ENCODE measurements at places on chromosomes 7 and 10.

DNA sequence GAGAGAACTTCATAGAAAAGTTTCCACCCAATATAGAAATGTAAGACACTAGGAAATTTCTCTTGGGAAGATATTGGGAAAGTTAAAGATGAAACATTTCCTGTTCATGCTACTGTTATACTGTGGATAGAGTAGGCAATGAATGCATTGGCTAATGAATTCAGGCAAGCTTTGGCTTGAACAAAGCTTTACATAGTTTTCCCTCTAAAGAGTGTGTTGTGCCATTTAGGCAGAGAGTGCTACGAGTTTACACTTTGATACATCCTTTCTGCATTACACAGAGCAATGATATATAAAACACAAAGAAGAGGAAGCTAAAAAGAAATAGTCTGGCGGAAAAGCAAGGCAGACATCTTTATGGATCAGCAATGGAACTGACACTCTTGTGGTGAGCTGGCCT, 125.9 kb upstream of the SHH start:
- DNase-seq = no peak

GRCh38 chr10:79605308-79605707, 5.4 kb upstream of the SFTPA1 start:
- no peak for DNase-seq

- no peak for DNase-seq
These were observed 11.3 kb upstream of the NOBOX start for GRCh38 chr7:144414815-144415214.

DNA sequence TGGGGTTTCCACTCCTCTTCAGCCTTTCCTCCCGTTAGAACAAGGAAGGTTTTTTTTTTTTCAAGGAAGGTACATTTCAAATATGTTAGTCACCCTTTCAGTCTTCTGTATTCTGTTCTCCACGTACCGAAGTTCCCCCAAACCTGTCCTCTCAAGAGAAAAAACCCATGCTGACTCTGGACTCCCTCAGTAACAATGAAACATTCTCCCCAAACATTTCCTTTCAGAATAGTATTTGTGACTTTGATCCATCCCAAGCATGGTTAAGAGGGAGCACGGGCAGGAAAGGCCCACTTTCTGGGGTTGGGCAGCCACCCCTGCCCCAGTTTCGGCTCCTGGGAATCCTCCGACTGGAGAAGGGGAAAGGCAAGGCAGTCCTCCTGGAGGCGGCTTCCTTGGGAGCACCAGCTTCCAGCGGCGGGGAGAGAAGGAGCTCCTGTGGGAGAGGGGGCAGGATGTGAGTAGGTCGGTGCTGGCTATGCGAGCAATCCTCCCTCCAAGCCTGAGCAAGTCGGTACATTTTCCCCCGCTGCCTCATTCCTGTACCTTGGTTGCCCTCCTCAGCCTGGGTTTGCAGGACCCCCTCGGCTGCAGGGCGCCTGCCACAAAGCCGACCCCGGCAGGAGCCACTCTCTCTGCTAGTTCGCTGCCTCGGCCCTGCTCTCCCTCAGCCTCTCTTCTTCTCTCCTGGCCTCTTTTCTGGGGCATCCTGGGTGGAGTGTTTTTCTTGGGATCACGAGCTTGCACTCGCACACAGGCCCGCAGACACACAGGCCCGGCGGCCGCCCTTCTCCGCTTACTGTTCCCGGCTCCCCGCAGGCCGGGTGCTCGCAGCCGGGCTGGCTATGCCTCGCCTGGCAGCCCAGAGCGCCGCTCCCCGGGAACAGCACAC, 2.1 kb upstream of the HOXA1 start:
- no peak for DNase-seq

GRCh38 chr10:133088956-133089800, 1.5 kb downstream of the ADGRA1 start:
- DNase-seq = no peak

DNA sequence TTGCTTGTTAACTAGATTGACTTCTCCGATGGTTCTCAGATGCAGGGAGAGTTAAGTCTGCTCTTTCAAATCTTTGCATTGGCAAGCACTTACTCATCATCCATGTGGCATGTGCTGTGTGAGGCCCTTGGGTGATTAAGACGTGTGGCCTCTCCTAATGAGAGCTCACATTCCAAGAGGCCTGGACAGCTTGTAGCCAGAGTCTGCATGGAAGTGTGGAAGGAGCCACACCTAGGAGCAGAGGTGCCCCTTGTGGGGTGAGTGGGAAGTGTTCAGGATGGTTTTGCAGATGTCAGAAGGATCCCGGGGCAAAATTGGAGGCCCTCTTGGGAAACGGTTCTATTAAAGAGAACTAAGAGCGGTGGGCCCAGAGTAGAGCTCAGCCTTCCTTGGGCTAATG, 225.9 kb downstream of the PAXIP1 start:
- DNase-seq = no peak

- DNase-seq = no peak
These were observed 1.7 kb downstream of the CCSER2 start for GRCh38 chr10:84329986-84330651.

DNA sequence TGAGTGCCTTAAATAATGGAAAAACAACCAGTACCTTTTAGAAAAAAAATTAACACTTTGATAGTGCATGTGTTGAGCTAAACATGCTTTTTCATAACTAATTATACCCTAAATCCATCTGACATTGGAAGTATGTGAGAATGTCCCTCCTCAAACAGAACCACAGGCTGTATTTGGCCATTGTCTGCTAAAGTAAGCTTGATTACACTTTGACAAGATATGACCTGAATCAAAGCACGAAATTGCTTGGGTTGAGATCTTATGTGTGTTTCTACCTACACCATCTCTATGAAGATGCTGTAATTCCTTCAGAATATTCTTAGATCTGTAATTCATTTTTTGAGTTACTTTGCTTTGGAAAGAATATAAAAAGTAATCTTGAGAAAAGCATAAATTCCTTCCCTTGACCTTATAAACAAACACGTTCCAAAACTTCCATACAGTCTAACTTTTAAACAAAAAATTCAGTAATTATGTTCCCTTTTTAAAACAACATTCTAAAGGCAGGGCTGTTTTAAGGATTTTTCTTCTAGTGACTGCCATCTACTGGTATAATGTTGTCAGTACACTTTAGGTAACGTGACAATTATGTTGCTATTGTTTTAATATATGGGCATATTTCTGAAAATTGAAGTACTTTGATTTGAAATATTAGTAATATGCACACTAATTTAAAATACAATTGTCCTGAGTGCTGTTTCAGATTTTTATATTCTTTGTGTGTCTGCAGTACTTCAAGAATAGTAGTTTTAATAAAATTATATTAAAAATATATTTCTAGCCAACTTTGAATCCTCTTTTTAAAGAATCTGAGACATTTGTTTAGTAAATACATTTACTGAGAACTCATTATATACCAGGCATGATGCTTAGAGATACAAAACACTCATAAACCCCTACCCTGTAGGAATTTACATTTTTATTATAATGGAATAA, 20.9 kb downstream of the CD36 start:
- DNase-seq = no peak

DNA sequence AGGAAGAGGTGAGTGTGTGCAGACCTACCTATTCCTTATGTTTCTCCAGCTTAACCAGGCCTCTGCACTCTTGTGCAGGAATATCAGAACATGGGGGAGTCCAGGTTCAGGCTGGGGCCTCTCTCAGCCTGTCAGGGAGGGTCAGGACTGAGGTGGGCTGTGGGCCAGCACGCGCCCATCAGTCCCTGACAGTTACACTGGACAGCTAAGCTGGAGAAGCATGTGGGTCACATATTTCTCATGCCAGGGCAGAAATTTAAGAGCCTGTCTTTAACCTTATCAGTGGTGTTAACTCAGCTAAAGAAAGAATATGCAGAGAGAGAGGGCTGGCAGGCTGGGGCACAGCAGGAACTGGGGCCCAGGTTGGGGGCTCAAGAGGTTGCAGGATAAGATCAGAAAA, 8.7 kb upstream of the POLD2 start:
- no peak for DNase-seq

- no peak for DNase-seq
These were observed 59.1 kb upstream of the NKX6-2 start for GRCh38 chr10:132845041-132845551.

- DNase-seq = no peak
These were observed 6.0 kb upstream of the LIPA start for GRCh38 chr10:89257581-89257980.

DNA sequence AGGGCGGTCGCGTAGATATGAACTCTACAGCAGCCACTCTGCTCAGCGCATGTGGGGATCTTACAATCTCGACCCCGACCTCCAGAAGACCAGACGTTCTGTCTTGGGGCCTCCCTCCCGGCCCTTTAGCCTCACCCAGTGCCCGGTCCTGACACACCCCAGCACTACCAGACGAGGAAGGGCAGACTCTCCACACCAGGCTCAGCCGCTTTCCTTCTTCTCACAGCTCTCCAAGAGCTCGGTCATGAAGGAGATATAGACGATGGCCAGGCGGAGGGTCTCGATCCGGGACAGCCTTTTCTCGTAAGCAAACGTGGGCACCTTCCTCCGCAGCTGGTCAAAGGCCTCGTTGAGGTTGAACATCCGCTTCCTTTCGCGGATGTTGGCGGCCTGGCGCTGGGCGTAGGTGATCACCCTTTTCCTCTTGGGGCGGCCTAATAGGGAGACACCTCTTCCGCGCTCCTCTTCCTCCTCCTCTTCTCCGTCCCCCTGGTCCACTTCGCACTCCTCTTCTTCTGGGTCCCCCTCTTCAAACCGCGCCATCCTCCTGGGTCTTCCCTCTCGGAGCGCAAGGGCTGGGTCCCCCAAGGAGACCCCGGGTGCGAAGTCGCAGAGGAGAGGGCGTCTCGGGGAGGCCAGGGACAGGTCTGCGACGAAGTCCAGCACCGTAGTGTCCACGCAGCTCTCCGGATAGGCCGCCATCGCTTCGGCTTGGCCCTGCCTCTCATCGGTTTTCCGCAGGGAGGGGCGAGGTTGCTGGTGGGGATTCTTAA, at the start of gene FERD3L:
TSS of gene FERD3L (minus strand) at position 761 of the 773 bp plus-strand sequence. CDS start at position 702, 59 bp downstream.
- DNase-seq = no peak

DNA sequence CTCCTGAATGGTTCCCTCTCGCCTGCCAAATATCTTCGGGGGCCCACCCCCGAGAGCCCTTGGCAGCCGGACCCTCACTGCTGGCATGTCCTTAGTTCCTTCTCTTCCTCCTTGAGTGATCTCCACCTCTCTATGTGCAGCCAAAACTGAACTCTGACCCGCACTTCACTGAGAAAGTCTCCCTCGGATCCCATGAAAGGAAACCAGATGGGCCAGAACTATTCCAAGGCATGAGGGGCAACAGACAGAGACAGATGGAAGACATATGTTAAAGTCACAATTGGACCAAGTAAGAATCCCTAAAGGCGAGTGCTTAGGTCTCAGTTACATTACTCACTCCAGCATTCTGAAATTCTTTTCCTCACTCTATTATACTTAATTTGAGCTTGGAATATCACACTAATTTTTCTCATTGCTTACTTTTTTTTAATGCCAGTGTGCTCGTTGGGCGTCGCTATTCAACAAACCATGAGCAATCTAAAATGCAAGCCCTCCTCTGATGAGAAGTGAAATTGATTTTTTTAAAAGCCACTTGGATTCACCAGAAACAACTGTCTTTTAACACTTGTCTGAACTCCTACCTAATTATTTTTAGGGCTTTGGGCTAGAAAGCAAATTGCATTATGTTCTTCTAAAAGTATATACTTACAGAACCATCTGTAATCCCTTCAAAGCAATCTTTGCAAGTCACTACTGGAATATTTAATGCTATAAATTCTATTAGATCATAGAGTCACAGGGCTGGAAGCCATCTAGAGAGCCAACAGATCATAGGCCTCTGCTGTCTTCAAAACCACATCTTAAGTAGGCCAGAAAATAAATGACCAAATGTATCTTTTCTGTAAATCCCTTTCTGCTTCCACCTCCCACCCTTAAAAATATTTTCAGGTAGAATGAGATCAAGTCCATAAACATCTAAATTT, 43.3 kb upstream of the EZH2 start:
- no peak for DNase-seq

DNA sequence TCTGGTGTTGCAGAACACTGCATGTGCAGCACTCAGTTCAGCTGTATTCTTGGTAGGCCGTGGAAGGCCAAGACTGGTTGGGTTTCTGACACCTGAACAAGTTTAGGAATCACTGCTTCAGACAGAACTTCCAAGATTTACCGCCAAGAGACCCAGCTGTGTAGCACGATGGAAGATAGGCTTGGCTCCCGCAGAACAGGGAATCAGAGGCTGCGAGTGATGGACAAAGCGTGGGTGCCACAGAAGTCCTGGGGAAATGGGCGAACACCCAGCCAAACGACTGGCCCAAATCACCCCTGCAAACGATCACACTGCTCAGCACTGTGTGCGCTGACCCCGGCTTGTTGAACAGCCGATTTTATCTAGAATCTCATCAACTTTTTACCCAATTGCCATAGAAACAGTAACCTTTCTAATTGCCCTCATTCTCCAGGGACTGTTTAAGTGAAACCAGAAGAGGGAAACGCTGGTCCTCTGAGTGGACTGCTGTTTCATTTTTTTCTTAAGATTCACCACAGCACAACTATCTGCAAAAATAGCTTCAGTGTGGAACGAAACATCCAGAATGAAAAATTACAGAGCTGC, 17.9 kb downstream of the ZFAND2A start:
- DNase-seq = no peak

- no peak for DNase-seq
These were observed 132.7 kb downstream of the SH3PXD2A start for GRCh38 chr10:103722632-103723031.

Measured in urinary bladder (tissue), 4 donors.